ENCODE measurements at places on chromosomes 5 and 9. TPM values are rescaled to one million over a fixed set of nuclear protein-coding genes. Genes with fewer than 3 reads are reported as not detected.

DNA sequence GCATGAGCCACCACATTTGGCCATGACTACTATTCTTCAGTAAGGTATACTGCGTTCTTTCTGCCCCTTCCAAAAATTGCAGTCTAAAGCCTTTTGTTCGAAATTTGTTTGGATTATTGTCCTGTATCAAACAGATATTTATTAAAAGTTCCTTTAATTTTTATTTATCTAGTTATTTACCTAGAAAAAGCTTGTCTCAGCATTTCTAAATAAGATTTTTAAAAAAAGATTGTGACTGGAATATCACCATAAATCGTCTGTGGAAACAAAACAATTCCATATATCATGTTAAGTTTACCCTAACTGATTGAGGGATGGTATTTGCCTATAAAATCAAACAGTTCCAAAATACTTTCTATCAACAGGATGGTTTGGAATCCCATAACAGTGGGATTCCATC is 14.7 kb downstream of the GNG10 start:
- H3K36me3 ChIP-seq, result peaks cover 23% of the 10 kb centered on the region
- no peak for DNase-seq
- H3K4me3 ChIP-seq, result no peak overlapping the region
- H3K4me1 ChIP-seq, result no peaks in the 10 kb centered on the region

The PCDHGB5 gene
- total RNA-seq, result 1.5 TPM

The EPB41L4A gene
- 10.8 TPM for total RNA-seq

DNA sequence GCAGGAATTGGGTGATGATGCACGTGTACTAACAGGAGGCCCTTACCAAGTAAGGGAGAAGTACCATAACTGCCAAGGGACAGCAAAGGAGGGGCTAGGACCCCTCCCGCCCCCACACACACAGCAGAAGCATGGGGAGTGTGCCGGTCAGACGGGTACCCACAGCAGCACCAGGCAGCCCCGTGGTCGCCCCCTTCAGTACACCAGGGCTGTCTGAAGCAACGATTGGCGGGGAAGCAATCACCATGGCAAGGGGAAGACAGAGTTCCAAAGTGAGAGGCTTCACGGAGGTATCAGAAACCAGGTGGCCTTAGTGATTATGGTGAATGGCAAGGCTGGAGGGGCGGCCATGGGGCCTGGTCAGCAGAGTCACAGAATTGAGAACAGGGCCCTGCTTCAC is 72.2 kb downstream of the CAMSAP1 start:
- H3K27ac ChIP-seq, result no peak overlapping the region
- peaks cover 16% of the 10 kb centered on the region for H3K36me3 ChIP-seq
- H3K4me3 ChIP-seq, result no peak overlapping the region
- no peaks in the 10 kb centered on the region for H3K27me3 ChIP-seq
- DNase-seq, result no peak

DNA sequence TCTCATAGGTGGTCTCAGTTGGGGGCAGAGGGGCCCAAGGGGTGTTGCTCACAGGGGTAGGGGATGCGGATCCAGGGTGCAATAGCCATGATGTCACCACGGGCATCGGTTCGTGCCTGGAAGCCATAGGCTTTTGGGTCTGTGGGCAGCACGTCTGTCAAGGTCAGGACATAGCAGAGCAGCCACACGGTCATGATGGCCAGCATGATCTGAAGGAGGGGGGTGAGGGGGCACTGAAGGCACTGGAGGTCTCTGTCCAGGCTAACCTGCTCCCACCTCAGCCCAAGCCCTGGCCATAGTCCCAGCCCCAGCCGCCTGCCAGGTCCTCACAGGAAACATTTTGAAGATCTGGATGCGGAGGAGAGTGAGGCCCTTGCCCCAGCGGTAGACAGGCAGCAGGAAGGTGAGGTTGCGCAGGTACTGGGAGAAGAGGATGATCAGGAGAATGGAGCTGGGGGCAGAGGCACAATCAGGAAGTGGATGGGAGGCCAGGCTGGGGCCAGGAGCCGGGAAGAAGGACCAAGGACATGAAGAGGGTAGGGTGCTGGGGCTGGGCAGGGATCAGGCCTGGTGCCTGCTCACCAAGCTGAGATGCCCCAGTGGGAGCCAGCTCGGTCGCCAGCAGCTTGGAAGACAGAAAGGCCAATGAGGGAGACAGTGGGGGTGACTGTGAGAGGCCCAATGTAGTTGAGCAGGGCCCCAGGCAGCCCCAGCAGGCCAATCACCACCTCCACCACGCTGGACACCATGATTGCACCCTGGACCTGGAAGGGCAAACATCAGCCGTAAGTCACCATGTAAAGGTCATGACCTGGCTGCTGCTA is 3.3 kb downstream of the SLC23A1 start:
- H3K27me3 ChIP-seq, result no peaks in the 10 kb centered on the region
- no peaks in the 10 kb centered on the region for H3K4me1 ChIP-seq
- H3K36me3 ChIP-seq, result peaks cover 2% of the 10 kb centered on the region

The SLCO4C1 gene
- total RNA-seq, result 3.9 TPM

DNA sequence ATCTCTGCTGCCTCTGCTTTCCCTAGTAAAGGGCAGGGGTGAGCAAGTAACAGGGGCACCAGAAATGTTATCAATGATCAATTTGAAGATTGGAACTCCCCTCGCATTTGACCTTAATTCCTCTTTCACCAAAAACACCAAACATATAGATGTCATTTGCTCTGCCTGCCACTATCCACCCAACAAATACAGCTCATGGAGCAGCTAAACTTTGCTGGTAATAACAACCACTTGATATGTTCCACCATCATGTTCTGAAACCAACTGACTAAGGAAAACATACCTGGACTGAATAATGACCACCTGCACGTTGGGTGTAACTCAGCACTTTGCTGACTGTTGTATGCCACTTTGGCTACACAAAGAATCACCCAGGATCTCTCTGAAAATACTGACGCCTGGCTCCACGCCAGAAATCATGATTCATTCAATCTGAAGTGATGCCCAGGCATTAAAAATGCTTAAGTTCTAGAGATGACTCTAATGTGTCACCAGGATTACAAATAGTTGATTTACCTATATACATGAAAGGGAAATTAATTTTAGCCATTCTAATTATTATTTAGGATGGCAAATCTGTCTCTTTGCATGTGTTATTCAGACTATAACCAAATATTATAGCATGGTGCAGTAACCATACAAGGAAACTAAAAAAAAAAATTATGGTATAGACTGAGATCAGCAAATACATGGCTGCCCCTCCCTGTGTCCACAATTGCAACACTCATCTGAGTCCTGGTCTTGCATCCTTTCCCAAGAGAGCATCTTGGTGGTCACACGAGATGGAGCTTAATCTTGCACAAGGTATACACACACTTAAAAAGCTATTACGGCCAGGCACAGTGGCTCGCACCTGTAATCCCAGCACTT is 43.1 kb upstream of the TTC39B start:
- H3K36me3 ChIP-seq, result no peaks in the 10 kb centered on the region
- no peak overlapping the region for H3K4me3 ChIP-seq
- H3K4me1 ChIP-seq, result peaks cover 5% of the 10 kb centered on the region
- no peak for DNase-seq
- H3K27ac ChIP-seq, result no peak overlapping the region

The MINAR2 gene
- total RNA-seq, result 0.09 TPM

DNA sequence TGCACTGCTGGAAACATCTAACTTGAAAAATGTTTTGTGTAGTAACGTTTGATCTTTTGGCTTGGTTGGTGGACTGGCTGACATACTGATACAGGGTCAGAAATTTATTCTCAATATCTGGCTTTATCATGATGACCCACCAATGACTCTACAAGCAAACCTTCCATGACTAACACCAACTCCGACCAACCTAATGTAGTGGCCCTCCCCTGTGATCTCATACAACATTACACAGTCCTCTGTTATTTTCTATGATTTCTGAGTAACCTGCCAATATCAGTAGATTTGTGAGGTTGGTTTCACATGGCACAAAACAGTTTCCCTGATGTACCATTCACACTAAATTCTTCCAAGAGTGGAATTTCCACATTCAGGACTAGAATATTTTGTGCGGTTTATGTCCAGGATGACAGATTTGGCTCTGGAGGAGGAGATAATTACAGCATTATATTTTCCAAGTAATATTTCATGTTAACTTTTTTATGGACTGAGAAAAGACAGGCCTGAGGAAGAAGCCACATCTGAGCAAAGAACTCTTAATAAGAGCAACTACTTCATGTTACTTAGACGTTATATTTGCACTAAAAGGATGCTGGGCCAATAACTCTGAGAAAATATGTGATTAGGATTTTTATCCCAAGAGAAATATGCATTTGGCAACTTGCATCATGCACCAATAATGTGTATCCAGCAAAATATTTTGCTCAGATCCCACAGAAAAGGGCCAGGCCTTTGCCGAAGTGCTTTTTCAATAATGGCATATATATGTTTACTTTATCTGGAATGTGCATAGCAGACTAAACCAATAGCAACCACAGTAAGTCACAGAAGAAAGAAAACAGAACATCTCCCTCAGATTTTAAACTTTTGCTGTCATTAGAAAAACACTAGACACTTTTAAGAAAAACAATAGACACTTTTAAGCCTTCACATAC is 273.4 kb downstream of the KCNN2 start:
- H3K36me3 ChIP-seq, result peaks cover 2% of the 10 kb centered on the region
- no peak overlapping the region for H3K27ac ChIP-seq
- H3K4me3 ChIP-seq, result no peak overlapping the region
- no peaks in the 10 kb centered on the region for H3K27me3 ChIP-seq
- no peak for DNase-seq

GRCh38 chr5:51960617-51961121 is 577.4 kb downstream of the ISL1 start:
- H3K4me3 ChIP-seq, result no peak overlapping the region
- no peaks in the 10 kb centered on the region for H3K36me3 ChIP-seq
- no peak overlapping the region for H3K27ac ChIP-seq
- no peaks in the 10 kb centered on the region for H3K27me3 ChIP-seq
- no peaks in the 10 kb centered on the region for H3K4me1 ChIP-seq

- no peak for DNase-seq
- H3K27me3 ChIP-seq, result no peaks in the 10 kb centered on the region
- no peak overlapping the region for H3K4me3 ChIP-seq
- H3K36me3 ChIP-seq, result no peaks in the 10 kb centered on the region
Measured at GRCh38 chr5:149212198-149212951, 59.3 kb upstream of the AFAP1L1 start.

- H3K36me3 ChIP-seq, result peaks cover 5% of the 10 kb centered on the region
- H3K27ac ChIP-seq, result no peak overlapping the region
- peaks cover 6% of the 10 kb centered on the region for H3K27me3 ChIP-seq
- H3K4me1 ChIP-seq, result no peaks in the 10 kb centered on the region
Measured at GRCh38 chr9:133597316-133597957, 11.8 kb downstream of the FAM163B start.

DNA sequence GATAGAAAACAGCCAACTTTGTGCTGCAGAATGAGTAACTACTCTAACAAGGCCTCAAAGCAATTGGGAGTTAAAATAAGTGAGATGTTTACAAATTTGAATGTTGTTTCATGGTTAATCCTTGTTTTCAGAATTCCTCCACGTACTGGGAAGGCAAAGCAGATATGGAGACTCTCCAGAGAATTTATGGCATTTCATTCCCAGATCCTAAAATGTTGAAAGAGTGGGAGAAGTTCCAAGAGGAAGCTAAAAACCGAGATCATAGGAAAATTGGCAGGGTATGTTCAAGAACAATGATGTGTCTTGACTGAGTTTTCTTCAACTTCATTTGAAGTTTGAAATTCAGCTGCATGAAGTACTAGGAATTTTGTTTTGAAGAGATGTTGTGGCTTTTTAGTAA is 16.4 kb downstream of the TARS1 start:
- no peak for DNase-seq
- peaks cover 24% of the 10 kb centered on the region for H3K36me3 ChIP-seq
- H3K27me3 ChIP-seq, result no peaks in the 10 kb centered on the region
- no peak overlapping the region for H3K27ac ChIP-seq

- H3K4me3 ChIP-seq, result no peak overlapping the region
- H3K4me1 ChIP-seq, result no peaks in the 10 kb centered on the region
- no peaks in the 10 kb centered on the region for H3K27me3 ChIP-seq
- H3K27ac ChIP-seq, result no peak overlapping the region
- DNase-seq, result no peak
Measured at GRCh38 chr5:119031905-119032304, 39.0 kb upstream of the DMXL1 start.

DNA sequence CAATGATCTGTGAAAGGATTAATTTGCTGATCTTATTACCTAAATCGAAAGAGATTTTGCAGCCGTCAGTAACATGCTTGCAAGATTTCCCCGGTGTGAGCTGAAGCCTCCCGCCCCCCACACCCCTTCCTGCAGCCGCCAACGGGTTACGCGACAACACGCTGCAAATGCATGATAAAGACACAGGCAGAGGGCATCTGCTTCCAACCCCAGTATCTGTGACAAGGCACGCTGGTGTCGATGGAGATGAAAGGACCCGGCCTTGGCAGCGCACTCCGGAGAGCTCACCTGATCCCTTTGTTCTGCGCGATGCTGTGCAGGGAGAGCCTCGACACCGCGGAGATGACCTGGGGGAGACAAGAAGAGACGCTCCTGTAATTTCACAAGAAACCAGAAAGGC is 122.9 kb upstream of the SARDH start:
- H3K4me1 ChIP-seq, result peaks cover 45% of the 10 kb centered on the region
- no peak overlapping the region for H3K27ac ChIP-seq
- H3K4me3 ChIP-seq, result no peak overlapping the region
- H3K36me3 ChIP-seq, result peaks cover 15% of the 10 kb centered on the region
- H3K27me3 ChIP-seq, result no peaks in the 10 kb centered on the region

GRCh38 chr9:92385953-92386352 is 18.4 kb downstream of the OGN start:
- no peaks in the 10 kb centered on the region for H3K36me3 ChIP-seq
- no peak for DNase-seq
- no peak overlapping the region for H3K27ac ChIP-seq
- H3K27me3 ChIP-seq, result no peaks in the 10 kb centered on the region
- H3K4me1 ChIP-seq, result no peaks in the 10 kb centered on the region

The FCN1 gene
- not detected for total RNA-seq

The CCL27 gene
- total RNA-seq, result 0.86 TPM

- no peaks in the 10 kb centered on the region for H3K27me3 ChIP-seq
- H3K4me1 ChIP-seq, result no peaks in the 10 kb centered on the region
- H3K27ac ChIP-seq, result no peak overlapping the region
- DNase-seq, result no peak
- H3K36me3 ChIP-seq, result no peaks in the 10 kb centered on the region
- H3K4me3 ChIP-seq, result no peak overlapping the region
Measured at GRCh38 chr9:81902626-81903025, 25.6 kb upstream of the SPATA31D4 start.

The CDH9 gene
- 0.14 TPM for total RNA-seq

The RPS14 gene
- total RNA-seq, result 2,213 TPM

The CA9 gene
- 0.63 TPM for total RNA-seq

GRCh38 chr9:33464045-33464636 is 9.6 kb downstream of the NOL6 start:
- no peak overlapping the region for H3K27ac ChIP-seq
- no peaks in the 10 kb centered on the region for H3K4me1 ChIP-seq
- no peaks in the 10 kb centered on the region for H3K27me3 ChIP-seq

DNA sequence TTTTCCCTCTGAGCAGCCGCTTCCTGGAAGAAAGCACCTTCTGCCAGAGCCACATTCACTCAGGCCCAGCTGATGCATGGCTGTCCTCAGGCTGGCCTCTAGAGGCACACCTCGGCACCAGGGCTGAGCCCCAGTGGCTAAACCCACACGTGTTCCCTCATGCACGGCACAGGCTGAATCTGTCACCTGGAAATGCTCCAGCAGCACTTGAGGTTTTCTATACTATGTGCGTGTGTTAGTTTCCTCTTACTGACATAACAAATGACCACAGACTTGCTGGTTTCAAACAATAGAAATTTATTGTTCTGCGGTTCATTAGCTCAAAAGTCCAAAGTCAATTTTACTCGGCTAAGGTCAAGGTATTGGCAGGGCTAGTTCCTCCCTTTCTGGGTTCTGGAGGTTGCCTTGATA is 141.4 kb downstream of the LRRC70 start:
- no peak overlapping the region for H3K4me3 ChIP-seq
- H3K27ac ChIP-seq, result no peak overlapping the region
- H3K36me3 ChIP-seq, result no peaks in the 10 kb centered on the region
- H3K4me1 ChIP-seq, result peaks cover 31% of the 10 kb centered on the region

Measured in neural crest cell (in vitro differentiated cells).